Endothelial cell (in vitro differentiated cells): ENCODE measurements at places on chromosomes 5 and 9. TPM values are rescaled to one million over a fixed set of nuclear protein-coding genes. Genes with fewer than 3 reads are reported as not detected.

- DNase-seq = no peak
These were observed 74.5 kb downstream of the WNK2 start for GRCh38 chr9:93258419-93258817.

DNA sequence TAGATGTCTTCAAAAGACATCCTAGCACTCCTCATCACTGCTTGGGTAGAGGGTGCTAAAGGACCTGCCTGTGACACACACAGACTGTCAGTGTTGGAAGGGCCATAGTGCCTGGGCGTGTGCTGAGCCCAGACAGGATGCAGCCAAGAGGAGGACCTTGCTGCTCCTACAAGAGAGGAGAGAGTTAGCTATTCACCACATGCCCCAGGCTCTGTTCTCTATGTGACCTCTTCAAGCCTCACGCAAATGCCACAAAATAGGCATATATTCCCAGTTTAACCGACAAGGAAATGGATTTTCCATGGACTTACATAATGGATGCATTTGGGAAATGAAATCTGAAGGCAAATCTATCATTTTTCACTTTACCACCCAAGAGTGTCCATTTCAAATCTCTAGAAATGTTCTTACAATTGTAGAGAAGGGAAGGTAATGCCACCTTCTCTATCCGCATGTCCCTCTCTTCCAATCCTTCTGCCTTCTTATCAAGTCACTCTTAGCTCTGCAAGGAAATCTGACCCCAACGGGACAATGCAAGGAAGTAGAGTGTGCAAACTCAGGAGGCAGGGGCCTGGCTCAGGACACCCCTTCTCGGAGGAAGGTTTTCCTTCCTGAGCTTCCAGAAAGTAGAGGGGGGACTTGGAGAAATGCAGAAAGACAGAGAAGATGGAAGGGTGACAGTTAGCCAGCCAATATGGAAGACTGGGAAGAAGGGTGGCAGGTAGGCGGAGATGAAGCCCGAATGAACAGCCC lies 49.5 kb downstream of the TRIM32 start:
- DNase-seq = no peak

- no peak for DNase-seq
These were observed 1.8 kb downstream of the LPCAT1 start for GRCh38 chr5:1521671-1522600.

Gene NELFB
- 65.6 TPM for total RNA-seq

DNA sequence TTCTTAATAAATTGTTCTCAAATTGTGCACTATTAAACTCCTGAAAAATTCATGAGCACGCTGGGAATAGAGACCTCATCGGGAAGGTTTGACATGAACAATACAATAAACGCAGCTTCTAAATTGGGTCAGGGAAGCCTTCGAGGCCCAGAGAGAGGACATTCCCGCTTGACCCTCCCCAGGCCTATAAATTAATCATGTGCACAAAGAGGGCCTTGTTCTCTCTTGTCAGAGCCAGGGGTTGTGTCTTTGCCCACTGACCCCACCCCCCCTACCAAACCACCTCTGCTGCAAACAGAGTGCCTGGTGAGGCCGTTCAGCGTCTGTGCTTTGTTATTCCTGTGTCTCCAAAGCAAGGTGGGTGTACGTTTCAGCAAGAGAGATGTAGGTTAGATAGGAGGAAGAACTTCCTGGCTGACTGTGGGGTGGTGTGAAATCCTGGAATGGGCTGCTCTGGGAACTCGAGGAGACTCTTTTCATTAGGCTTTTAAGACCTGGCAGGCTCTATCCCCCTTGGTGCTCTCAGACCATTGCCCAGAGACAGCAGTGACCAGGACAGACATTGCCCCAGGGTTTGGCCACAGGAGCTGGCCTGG lies 18.2 kb upstream of the DAB2IP start:
- no peak for DNase-seq

DNA sequence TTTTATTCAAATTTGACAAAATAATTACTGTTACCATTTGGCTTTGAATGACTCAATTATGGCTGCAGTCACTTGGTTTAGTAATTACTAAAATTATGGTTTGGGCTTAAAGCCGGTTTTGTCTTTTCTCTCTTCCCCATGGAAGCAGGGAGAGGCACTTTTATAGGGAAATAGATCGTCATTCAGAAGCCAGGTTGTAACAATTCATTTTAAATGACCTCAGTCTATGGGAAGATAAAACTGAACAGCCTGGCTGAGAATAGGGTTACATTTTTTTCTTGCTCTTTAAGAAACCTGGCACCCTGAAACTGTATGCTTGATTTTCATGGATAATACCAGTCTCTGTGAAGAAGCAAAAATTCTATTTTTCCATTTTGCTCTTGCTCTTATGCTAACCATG lies 169.8 kb downstream of the SMC2 start:
- DNase-seq = no peak

Gene UBAC1
- 46.8 TPM for total RNA-seq
